ENCODE measurements at places on chromosomes 3 and 15.
A peak's percentile ranks its signal among the peaks of the same experiment; 100 is the strongest.

DNA sequence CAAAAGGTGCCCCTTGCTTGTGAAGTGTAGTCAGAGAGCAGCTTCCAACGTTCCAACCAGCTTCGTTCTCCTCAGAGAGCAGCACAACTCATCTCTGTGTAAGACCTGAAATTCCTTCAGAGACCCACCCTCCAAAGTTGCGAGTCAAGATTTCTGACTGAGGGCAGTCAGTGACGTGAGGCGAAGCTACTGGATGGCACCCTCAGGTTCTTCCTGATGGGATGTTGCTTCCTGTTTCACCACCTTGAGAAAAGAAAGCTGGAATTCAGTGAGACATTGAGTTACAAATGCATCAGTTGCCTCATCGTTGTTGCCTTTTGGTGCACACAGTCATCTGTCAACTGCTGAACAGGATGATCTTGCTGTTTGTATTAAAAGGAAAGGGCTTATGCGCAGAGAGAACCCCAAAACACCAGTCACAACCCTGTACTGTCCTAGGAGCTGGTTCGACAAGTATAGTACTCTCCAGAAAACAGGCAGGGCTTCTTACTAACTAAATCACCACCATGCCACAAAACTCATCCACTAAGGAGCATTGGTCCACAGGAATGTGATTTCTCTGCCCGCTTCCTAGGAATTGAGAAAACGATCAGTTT, at the start of gene CERS3:
TSS of gene CERS3 (minus strand) at position 118 of the 596 bp plus-strand sequence. CDS start 27,101 bp downstream, outside the sequence.
- no peak for DNase-seq

- DNase-seq: no peak
Observed at GRCh38 chr3:190070622-190071347, 49.9 kb downstream of the P3H2 start.

GRCh38 chr3:73407577-73407976, 217.2 kb downstream of the PDZRN3 start:
- DNase-seq: no peak

DNA sequence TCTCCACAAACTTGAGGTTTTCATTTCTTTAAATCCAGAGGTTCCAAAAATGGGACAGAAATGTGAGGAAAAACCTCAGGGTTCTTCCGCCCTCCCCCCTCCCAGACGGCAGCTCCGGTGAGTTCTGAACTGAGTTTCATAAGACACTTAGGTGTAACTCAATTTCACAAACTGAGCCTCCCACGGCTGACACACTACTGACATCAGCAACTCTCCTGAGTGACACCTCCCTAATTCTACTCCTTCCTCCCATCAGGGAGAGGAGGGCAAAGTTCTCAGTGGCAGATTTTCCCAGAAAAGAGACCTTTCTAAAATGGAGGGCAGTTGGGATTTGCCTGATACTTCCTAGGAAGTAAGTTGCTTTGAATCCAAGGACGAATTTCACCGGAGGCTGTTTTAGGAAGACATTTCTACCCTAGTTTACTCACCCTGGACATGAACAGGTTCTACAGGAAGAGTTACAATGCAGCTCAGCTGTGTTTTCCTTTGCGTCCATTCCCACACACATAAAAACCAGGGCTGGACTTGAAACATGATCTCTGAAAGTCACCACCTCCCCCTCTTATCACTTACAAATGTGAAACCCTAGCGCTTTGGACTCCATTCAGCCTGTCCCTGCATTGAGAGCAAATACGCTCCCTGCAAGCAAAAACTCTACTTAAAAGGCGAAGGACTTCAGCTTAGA, 78.1 kb upstream of the LMOD3 start:
- DNase-seq: peak; percentile 20

DNA sequence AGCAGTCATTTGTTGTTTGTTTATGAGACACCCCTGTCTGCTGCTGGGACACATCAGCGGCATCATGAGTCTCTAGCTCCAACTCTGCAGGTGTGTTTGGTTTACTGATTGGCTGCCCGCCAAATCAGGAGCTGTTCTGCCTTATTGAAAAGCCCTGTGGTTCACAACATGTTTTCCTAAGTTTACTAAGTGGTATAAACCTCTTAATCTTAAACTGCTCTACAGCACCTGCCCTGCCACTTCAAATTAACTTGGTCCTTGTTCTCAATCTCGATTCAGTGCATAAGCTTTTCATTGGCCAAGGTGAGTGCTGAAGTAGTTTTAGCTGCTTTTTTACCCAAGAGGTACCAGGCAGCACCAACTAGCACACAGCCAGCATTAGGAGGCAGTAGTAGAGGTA, 77.8 kb upstream of the WDR72 start:
- peak; percentile 74 for DNase-seq

DNA sequence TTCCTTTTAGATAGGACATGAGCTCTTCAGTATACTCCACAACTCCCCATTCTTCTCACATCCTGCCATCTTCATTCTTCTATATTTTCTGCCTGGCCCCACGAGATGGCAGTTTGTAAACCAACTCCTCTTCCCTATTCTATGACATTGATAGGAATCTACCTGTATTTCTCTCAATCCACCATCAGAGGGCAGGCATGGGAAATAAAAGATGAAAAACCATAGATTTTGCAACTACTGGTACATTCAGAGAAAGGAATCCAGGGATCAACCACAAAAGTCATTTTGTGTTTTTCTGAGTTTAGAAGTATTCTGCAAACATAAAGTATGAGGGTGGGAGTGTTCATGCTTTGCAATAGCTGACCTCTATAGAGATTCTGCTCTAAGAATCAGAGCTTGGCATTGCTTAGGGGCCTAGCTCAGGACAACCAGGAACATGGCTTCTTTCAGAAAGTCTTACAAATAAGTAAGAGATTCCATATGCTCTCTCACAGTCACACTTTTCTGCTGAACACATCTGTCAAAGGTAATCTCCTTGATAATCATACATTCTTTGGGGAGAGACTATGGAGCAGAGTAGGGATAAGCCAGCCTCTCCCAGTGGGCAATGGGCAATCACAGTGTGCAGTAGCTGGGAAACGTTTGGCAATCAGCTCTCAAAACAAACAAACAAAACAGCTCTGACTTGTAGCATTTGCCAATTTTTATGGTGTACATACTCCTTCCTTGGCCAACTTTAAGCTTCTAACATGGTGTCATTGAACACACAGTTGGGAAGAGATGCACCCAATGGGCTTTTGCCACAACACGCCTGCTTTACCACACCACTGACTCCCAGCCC, 43.1 kb upstream of the SLC25A36 start:
- DNase-seq: peak; percentile 33

DNA sequence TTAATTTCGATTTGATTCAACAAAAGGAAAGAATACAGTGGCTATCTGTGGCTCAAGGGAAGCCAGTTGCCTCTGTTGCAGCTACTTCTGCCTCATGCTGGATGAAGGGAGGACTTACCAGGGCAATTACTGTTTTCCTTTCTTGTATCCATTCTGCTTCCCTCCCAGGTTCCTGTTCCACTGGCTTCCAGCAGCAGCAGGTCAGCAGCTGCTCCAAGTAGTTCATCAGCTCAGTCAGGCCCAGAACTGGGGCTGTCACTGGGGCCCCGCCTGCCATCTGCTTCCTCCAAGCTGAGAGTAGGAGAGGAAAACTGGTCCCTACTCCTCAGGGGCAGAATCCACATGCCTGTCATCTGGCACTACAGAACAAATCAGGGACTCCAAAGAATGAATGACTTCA, 48.6 kb upstream of the ULK4 start:
- no peak for DNase-seq

Measured in NCI-H1092 (cell line).